ENCODE measurements at places on chromosomes 12 and 14.

GRCh38 chr12:119838826-119839600 lies 38.1 kb downstream of the CIT start:
- DNase-seq, result no peak

- peak; percentile 90 for DNase-seq
Measured at GRCh38 chr14:99271951-99272631, at the start of gene BCL11B. BCL11B (minus strand) TSS chr14:99272197; CDS start chr14:99271218, 979 bp downstream.

GRCh38 chr14:36835128-36835527 lies 173.5 kb downstream of the PAX9 start:
- no peak for DNase-seq

GRCh38 chr12:19957308-19958125 lies 410.8 kb upstream of the PDE3A start:
- no peak for DNase-seq

GRCh38 chr12:48459259-48459658 lies 13.1 kb upstream of the ANP32D start:
- no peak for DNase-seq

- DNase-seq, result no peak
Measured at GRCh38 chr14:44029933-44030332, 477.1 kb downstream of the FSCB start.

GRCh38 chr12:121789233-121789781 lies 4.2 kb downstream of the RHOF start:
- DNase-seq, result peak; percentile 55

- DNase-seq, result no peak
Measured at GRCh38 chr14:75495399-75495798, 26.9 kb upstream of the BATF start.

DNA sequence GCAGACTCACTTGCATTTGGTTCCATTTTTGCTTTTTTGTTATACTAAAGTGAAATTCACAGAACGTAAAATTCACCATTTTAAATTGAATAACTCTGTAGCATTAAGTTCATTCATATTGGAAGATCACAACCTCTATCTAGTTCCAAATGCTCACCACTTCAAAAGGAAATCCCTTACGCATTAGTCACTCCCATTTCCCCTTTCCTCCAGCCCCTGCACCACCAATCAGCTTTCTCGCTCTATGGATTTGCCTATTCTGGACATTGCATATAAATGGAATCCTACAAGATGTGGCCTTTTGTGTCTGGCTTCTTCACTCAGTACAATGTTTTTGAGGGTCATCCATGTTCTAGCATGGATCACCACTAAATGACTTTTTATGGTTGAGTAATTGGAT lies 294.5 kb downstream of the KSR2 start:
- DNase-seq, result no peak

- no peak for DNase-seq
Measured at GRCh38 chr12:76901628-76902380, 23.0 kb upstream of the CSRP2 start.

- no peak for DNase-seq
Measured at GRCh38 chr14:56905282-56905681, 95.0 kb upstream of the OTX2 start.

DNA sequence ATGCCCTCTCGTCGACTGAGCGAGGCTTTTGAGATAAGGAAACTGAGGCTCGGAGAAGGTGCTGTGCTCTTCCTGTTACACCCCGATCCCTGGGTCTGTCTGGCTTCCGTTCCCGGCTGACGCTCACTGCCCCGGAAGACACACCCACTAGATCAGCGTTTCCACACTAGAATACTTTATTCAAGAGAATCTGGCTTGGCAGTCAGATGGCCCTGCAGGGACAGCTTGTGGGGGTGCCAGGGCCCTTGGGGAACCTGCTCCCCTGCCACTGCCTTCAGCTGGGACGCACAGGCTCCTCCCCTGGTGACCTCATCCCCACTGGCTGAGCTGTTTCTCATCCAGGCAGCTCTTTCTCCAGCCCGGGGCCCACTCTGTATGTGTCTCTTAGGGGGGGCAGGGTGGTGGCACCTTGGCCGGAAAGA lies 13.7 kb downstream of the PGF start:
- DNase-seq, result peak; percentile 51

Measured in CD4-positive, alpha-beta memory T cell (primary cell).